ENCODE measurements at places on chromosomes 2 and 18. TPM values are rescaled to one million over a fixed set of nuclear protein-coding genes. Genes with fewer than 3 reads are reported as not detected.

CRYBA2 gene
- total RNA-seq: not detected

ZC3H15 gene
- 65.1 TPM for total RNA-seq

IL36A gene
- not detected for total RNA-seq

NT5C1B gene
- total RNA-seq: not detected

DOK1 gene
- total RNA-seq: 14.3 TPM

PELI1 gene
- total RNA-seq: 30.9 TPM

HNRNPA3 gene
- total RNA-seq: 316 TPM

CKAP2L gene
- 25.2 TPM for total RNA-seq

LTBP1 gene
- total RNA-seq: 107 TPM

CABLES1 gene
- total RNA-seq: 71.1 TPM

PTGR3 gene
- total RNA-seq: 21.9 TPM

RNF152 gene
- total RNA-seq: 27.5 TPM

CUL3 gene
- 87.1 TPM for total RNA-seq

ZBTB7C gene
- total RNA-seq: not detected

DSG4 gene
- not detected for total RNA-seq

MPHOSPH10 gene
- 38.8 TPM for total RNA-seq

DAPL1 gene
- total RNA-seq: not detected

RGPD3 gene
- not detected for total RNA-seq

GALNT14 gene
- total RNA-seq: 0.40 TPM

MEP1B gene
- not detected for total RNA-seq

CDH2 gene
- total RNA-seq: 59.5 TPM

EPB41L3 gene
- total RNA-seq: 154 TPM

ST3GAL5 gene
- 12.7 TPM for total RNA-seq

OR6B2 gene
- not detected for total RNA-seq

AP1S3 gene
- 3.8 TPM for total RNA-seq

MYO7B gene
- total RNA-seq: not detected

SERPINB12 gene
- not detected for total RNA-seq

REG3A gene
- total RNA-seq: not detected

FSIP2 gene
- total RNA-seq: 0.16 TPM

FAP gene
- 2.0 TPM for total RNA-seq

TWSG1 gene
- total RNA-seq: 69.6 TPM

CTAGE1 gene
- not detected for total RNA-seq

GPR39 gene
- 0.20 TPM for total RNA-seq

TXNDC2 gene
- not detected for total RNA-seq

CHN1 gene
- 29.0 TPM for total RNA-seq

AAMP gene
- 69.3 TPM for total RNA-seq

IL18R1 gene
- 4.0 TPM for total RNA-seq

PSMD14 gene
- total RNA-seq: 83.6 TPM

KIAA2012 gene
- not detected for total RNA-seq

RFX8 gene
- total RNA-seq: 1.00 TPM

Data from endothelial cell of umbilical vein (primary cell).